ENCODE measurements at places on chromosomes 11 and 22.

DNA sequence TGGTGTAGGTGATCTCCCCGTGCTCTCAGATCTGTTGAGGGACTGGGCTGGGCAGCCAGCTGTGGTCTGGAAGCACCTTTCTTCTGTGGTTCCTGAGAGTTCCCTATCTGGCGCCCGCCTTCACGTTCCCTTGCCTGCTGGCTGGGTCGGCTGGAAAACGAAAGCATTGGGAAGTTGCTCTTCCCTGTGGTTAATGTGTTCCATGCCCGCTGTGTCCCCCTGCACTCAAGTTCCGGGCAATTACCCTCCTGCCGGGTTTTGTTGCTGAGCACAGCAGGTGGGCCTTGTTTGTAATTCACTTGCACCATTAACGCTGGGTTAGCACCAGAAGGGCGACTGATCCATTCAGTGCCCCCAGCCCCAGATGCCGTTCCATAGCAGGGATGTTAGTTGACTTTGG is 134.1 kb downstream of the GRIK4 start:
- no peak for DNase-seq

DNA sequence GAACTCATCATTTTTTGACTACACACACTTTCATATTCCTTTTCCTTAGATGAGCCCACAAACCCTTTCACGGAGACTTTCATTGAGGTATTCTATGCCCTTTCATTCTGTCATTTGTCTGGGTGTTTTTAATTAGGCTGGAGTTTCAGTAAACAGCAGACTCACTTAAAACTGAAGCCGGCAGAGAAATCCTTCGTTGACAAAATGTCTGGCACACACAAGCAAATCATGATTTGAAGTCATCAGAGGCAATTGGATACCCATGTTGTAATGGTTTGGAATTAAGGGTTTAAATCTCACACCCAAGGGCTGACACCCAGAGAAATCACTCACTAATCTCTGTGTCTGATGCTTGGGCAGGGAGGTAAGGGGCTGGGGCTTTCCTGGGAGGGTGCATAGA is 127.1 kb downstream of the EHF start:
- no peak for DNase-seq

- DNase-seq: no peak
These were observed 39.2 kb downstream of the ARFGAP2 start for GRCh38 chr11:47137476-47137875.

DNA sequence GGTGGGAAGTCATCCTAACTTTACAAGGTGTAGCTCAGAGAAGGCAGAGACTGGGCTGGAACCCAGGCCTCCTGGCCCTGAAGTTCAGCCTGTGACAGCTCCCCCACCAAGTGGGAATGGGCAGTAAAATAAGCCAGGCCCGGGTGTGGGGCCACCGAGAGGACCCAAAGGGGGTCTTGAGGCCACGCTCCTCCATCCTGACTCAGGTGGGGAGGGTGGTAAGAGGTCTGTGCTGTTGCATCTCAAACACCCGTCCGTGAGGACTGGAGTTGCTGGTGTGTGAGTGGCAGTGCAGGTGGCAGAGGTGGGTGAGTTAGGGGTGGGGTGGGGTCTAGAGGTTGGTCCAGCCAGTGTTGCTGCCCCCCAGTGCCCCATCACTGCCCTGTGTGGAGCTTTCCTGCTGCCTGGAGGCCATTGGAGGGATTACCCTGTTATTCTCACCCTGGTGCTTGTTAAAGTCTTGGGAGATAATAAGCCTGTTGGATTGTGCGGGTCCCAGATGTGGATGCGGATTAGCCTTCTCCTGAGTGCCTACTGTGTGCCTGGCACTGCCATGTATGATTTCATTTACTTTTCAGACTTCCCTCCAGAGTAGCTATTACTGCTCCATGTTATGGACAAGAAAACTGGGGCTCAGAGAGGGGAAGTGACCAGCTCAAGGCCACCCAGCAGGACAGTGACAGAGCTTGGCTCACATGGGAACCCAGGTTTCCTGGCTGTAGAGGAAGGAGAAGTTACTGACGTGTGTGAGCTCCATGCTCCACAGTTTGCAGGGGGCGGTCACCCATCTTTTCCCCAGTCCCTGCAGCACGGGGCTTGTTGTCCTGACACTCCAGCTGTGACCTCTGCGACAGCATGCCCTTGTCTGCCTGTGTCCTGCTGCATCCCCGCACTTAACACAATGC is 12.9 kb downstream of the SERPINH1 start:
- DNase-seq: no peak

DNA sequence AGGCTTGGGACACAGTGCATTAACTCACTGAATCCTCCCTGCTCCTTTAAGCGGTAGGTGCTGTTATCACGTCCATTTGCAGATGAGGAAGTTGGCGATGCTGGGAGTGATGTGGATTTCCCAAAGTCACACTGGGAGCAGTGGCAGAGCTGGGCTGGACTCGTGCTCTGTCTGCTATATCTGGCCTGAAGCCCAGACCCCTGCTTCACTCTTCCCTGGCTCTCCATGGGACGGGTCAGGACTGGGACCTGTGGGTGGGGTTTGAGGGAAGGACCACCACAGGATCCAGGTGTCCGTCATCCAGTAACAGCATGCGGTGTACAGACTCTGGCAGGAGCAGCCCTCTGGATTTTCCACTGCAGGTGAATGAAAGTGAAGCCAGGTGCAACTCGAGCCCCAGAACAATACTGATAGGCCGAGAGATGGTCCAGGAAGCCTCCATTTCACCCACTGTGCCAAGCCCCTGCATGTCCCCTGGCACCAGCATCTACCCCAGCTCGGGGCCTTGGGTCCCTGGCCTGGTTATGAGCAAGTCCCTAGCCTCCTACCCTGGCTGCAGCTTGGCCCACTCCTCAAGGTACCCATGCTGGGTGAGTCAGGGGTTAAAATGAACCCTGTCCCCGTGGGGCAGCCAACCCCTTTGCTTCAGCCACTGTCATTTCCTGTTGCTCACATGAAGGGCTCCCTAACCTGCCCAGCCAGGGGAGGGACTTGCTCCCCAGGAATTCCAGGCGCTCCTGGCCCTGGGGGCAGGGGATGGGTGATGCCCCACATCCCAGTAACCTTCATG is 4.2 kb downstream of the USP2 start:
- DNase-seq: no peak

- no peak for DNase-seq
These were observed 42.3 kb downstream of the CSF2RB start for GRCh38 chr22:36955691-36956090.

DNA sequence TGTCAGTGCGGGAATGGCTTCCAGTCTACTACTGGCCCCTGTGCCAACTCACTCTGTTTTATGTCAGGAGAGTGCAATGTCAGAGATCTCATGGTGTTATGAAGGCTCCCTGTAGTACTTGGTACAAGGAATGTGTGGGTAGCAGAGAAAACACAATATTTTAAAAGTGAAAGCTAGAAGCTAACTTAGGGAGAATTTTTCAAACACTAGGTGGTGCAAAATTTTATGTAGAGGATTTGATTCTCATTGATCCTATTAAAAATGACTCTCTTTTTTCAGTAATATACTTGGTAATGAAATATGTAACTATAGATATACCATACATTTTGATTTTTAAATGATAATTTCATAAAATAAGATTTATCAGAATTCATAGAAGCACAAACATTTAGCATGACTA is 134.7 kb downstream of the JRKL start:
- DNase-seq: no peak

GRCh38 chr11:12745787-12746186 is 71.6 kb downstream of the TEAD1 start:
- no peak for DNase-seq

DNA sequence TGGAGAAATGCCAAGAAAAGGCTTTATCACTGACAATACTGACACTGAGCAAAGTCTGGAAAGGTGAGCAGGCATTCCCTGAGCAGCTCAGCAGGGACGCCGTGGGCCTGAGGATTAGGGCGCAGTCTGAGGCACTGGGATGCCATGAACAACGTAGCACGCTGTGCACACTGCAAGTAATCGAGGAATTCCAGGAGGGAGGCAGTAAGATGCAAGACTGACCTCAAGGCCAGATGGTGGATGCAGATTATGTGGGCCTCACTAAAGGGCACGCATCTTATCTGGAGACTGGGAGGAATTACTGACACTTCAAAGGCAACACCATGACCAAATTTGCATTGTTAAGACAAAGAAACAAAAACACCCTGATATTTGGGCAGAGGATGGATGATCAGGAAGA is 50.4 kb upstream of the OPCML start:
- no peak for DNase-seq

DNA sequence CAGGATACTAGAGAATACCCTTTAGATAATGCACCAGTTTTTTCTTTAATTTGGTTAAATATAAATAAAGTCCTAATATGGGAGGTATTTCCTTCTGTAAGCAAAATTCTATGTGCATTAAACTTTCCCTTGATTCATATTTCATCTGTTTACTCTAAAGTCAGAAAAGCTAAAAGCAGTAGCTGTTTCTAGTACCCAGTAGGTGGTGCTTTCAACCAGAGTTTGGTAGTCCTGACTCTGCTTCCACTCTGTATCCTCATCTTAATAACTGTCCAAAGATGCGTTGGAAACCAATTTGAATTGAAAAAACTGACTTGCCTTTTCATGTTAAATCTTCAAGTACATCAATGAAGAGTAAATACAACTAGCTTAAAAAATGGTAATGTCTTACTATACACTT is 1065.2 kb downstream of the JRKL start:
- DNase-seq: no peak

DNA sequence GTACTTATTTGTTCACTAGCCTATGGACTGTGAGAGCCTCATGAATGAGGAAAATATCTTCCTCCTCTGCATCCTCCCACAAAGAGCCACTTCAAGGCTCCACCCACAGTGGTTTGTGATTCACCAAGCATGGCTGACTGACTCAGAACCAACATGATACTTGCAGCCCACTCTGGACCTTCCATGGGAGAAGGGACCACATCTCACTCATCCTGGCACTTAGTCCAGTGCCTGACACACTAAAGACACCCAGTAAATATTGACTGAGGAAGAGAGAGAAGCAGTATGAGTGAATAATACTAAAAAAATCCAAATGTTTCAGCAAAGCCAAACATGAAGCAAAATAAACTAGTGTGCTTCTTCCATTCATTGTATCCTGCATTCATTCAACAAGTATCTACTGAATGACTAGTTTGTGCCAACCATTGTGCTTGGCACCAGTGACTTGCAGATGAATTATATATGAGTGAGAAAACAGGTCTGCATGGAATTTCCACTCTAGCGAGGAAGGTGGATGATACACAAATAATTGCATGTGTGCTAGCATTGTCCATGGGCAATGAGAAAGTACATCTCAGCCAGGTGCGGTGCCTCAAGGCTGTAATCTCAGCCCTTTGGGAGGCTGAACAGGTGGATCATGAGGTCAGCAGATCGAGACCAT is 54.9 kb upstream of the BLID start:
- DNase-seq: no peak

- no peak for DNase-seq
These were observed 5.8 kb downstream of the RAB38 start for GRCh38 chr11:88169471-88169870.

- no peak for DNase-seq
These were observed 124.3 kb downstream of the DBX1 start for GRCh38 chr11:20035701-20036601.

GRCh38 chr11:119774172-119774763 is 45.3 kb upstream of the NECTIN1 start:
- DNase-seq: no peak

GRCh38 chr11:76770642-76771445 is 12.3 kb upstream of the TSKU start:
- no peak for DNase-seq

- DNase-seq: no peak
These were observed 43.0 kb upstream of the NTM start for GRCh38 chr11:131327421-131327820.

- no peak for DNase-seq
These were observed 6.8 kb upstream of the OR2AT4 start for GRCh38 chr11:75103380-75104026.

DNA sequence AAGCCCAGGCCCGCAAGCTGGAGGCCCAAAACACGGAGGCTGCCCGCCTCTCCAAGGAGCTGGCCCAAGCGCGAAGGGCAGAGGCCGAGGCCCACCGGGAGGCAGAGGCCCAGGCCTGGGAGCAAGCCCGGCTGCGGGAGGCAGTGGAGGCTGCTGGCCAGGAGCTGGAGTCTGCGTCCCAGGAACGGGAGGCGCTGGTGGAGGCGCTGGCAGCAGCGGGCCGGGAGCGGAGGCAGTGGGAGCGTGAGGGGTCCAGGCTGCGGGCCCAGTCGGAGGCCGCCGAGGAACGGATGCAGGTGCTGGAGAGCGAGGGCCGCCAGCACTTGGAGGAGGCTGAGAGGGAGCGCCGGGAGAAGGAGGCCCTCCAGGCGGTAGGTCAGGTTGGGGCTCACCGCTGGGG is 4.8 kb downstream of the CCDC88B start:
- DNase-seq: no peak

DNA sequence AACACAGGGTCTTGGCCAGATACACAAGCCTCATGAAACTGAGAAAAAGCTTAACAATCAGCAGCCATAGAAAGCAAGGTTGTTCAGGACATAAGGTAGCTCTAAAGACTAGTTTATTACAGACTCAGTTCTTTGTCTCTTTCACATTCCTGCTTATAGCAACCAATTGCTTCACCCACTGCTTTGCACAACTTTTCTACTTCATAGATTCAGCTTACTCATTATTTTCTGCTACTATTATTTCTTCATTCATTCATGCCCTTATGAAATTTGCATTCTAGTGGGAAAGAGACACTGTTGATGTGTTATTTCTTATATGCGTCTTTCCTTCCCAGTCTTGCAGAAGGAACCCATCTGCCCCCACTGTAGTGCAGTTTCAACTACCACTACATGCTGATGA is 4.7 kb downstream of the CCDC34 start:
- DNase-seq: no peak

GRCh38 chr11:33687733-33688479 is 12.7 kb downstream of the C11orf91 start:
- no peak for DNase-seq
